Stimulated activated CD8-positive, alpha-beta memory T cell treated with anti-CD3 and anti-CD28 coated beads, Interleukin-7, amount 100 ng/mL, for 1 hour (primary cell): ENCODE measurements at places on chromosomes 3 and 15.

DNA sequence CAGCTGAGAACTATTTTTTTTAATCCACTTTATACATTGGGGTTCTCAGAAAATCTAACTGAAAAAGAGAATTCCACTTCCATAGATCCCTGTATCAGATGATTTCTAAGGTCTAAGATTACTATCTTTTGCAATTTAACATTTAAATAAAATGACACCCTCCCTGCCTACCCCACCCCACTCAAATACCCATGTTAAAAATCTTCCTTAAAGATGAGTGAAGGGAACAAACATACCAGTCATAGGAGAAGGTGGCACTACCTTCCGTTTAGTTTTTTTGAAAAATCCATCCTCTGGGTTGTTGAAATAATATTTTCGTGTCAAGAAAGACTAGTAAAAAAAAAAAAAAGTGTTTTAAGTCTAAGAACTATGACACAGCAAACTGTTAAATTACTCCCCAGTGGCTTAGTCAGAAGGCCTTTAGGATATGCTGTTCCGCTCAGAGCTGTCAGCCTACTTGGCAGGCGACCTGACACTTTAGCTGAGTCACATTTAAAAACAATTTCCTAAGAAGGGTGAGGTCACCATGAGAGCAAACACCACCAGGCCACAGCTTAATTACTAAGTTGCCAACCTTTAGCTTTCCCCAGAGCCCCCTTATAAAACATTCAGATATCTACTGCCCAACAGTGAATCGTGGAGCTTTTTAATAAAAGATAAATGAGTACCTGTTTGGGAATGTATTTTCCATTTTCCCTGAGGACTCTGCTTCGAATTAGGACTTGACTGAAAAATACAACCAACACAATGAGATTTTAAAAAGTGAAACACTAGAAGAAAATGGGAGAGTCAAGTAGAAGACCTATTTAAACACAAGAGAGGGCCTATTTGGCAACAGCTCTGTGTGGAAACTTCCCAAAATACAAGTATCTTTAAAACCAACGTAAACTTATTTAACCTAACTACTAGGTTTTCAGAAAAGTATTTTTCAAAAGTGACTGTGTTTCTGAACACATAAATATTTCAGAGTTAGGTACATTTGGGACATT, 9.6 kb downstream of the EMC3 start:
- no peak for DNase-seq

DNA sequence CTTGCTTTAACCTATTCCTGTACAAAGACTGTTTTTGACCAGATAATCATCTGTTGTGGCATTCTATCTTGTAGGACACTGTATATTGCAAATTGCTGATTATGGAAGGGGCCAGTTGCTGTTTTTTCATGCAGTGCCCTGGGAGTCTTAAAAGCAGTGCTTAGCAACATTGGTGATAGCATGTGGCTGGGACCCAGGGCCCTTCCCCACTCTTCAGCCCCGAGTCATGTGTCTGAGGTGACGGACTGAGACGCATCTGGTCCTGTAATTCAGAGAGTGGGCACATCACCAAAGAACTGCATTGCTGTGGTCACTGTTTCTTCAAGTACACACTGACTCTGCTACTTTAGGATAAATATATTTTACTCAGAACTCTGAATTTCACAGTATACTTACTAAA, 63.4 kb downstream of the SNRK start:
- no peak for DNase-seq

DNA sequence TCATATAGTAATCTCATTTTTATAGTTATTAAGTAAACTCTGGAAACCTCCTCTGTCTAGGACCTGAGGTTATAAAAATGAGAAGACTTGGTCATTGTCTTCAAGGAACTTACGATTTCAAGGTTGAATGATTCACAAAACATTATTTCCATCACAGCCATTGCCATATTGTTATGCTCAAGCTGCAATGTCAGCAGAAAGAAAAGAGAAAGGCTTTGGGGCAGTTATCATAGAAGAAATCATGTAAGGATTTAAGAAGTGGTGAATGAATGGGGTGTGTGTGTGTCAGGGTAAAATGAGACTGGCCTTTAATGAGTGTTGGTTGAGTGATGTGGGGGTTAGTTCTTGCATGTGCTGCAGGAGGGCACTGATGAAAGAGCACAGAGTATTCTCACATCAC, 346.8 kb downstream of the SQOR start:
- no peak for DNase-seq

DNA sequence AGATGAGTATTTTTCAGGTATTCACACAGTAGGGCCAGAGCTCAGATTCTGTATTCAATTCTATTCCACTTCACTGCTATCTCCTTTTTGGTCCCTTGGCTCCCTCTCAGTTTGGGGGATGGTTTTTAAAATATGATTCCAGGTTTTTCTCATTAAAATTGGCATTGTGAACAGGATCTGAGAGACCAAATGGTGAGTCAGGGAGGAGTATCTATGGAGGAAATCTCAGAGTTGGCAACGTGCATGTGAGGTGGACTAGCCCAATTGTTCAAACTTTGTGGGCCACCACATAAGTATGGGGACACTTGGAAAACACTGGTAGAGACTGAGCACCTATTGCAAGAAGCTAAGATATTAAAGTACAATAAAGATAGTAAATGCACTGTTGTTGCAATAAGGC, 53.9 kb upstream of the TTC14 start:
- DNase-seq: no peak

DNA sequence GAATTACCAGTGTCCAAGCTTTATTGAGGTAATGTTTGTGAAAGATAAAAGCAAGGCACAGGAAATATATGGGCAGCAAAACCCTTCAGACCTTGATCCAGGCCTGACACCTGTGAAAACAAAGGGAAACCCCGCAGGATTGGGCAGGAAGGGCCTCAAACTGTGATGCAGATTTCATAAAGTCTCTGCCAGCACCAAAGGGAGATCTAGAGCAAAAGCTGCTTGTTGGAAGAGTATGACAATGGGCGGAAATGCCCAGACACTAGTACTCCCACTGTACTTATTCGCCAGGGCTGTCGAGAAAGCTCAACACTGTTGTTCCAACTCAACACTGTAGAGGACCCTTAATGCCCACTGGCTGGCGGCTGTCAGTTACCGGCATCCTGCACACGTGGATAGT, 207.9 kb downstream of the CD47 start:
- no peak for DNase-seq

GRCh38 chr3:4833471-4833870, 145.8 kb upstream of the BHLHE40 start:
- DNase-seq: no peak

- DNase-seq: no peak
Observed at GRCh38 chr15:47506329-47507100, 210.8 kb upstream of the SEMA6D start.

DNA sequence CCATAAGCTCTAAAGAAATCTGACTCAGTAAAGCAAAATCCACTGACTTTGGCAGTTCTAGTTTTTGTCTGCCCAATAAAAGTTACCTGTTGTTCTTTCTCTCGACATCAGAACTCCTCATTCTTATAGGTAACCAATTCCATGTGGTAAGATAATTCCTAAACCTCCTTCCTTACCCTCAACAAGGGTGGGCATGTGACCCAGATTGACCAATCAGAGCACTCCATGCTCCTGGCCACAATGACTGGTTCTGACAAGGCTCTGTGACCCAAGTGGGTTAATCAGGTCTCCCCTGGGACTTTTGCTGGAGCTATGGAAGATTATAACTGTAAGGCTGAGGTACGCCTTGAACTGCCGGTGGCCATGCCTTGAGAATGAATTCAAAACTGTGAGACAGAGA, 31.7 kb downstream of the LINS1 start:
- DNase-seq: no peak

DNA sequence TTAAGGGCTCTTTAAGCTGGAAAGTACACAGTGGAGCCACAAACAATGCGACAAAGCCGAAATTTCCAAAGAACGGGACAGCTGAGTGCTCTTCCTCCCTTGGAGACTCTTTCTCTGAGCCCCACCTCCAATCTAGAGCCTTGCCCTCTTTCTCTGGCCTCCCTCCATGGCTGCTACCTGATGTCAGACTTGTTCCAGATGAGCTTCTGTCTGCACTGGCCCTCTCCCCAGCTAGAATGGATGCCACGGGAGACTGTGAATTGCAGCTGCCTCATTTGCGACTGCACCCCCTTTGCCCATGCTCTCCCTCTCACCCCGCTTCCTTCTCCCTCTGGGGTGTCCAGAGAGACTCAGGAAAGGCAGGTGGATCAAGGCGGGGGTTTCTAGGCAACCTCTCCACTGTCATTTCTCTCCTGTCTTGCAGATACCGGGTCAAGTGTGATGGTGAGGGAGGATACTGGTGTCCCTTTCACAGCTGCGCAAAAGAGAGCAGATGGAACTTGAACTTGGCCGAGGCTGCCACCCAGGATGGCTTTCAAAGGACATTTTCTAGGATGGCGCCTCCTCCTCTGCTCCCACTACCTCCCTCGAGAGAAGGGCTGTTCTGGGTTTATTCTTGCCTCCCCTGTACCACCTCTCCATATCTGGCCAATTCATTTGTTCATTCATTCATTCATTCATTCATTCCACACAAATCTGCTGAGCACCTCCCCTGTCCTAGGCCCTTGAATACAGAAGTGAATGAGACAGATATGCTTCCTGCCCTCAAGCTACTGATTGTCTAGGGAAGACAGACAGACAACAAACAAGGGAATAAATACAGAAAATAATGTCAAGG, 12.8 kb downstream of the ATP2B2 start:
- DNase-seq: no peak

- no peak for DNase-seq
Observed at GRCh38 chr3:31762097-31762764, 218.8 kb downstream of the OSBPL10 start.

DNA sequence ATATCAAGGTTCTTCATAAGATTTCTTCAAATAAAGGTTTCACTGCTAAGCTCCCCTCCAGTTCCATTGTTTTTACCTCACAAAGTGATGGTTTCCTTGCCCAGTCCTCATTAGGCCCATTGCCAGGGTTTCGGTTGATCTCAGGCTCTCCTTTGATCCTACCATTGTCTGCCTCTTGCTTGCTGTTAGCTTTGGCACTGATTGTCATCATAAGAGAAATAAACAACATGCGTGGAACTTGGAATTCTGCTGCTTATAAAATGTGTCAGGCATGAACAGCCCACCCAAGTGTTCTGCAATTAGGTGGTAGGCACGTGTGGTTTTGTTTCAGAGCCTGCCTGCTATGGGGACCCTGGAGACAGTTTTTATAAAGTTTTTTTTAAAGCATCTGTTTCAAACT, 107.6 kb upstream of the BFSP2 start:
- no peak for DNase-seq

DNA sequence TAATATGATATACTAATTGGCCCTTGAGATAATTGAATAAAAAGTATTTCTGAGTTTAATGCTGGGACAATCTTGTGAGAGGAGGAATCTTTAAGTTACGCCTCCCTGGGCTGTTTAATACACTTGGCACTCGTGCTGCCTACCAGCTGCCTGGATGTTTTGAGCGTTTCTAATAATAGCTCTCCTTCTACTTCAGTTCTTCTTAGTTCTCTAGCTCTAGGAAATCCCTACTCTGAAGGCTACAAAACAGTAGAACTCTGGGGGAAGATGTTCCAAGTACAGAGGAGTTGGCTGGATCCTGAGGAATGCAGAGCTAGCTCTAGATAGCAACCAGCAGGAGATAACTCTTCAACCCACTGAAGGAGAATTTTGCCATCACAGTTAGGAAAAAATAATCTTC, 3.5 kb downstream of the NAALADL2 start:
- DNase-seq: no peak

- DNase-seq: no peak
Observed at GRCh38 chr15:32099956-32100684, 69.8 kb downstream of the CHRNA7 start.

DNA sequence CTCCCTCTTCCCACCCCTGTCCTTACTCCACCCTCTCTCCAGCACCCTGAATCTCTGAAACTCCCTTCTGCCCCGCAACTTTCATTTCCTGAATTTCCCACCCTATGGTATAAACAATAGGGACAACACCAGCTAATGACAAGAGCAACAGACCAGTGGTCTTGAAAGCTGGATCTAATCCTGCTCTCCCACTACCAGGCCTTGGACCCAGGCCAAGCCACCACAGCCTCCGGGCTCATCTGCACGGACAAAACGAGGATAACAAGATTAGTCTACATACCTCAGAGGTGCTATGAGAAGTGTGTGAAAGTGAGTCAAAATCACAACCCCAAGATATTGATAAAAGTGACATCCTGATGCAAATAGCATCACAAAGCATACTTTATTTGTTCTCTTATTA, 128.6 kb downstream of the ERC2 start:
- DNase-seq: no peak

- no peak for DNase-seq
Observed at GRCh38 chr3:171092467-171092911, 66.0 kb upstream of the SLC2A2 start.

DNA sequence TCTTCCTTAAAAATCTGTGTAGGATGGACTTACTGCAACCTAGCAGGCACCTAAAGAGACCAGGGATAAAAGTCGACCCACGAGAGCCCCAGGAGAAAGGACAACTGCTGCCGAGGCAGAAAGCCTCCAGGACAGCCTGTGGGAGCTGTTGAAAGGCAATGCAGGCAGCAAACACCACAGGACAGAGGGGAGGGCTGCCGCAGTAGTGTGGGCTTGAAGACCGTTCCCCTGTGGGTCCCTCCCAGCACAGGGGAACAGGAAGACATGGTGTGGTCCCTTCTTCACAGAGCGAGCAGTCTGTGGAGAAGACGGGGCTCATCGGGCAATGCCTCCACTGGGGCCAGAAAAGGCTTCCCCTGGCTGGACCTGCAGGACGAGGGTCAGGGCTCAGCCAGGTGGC, 58.5 kb upstream of the GATA2 start:
- DNase-seq: no peak

DNA sequence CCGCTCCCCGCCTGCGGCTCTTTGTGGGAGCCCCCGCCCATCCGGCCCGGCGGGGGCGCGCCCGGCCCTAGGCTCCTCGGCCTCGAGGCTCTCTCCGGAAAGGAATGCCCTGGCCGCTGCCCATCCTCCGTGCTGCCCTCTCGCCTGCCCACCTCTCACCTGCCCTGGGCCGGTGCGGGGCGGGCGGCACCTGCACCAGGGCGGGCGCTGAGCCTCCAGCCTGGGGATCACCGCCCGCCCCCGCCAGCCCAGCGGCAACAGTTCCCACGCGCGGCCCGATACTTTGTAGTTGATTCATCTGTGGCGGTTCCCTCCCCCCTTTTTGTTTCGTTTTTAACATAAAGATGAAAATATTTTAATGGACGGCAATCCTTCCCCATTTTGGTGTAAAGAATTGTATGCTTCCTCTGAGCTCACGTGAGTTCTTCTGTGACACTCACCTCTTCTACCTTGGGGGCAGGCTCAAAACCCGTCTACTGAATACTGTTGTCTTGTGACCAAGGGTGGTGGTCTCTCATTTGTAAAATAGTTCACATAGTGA, 1.9 kb downstream of the KLF13 start:
- no peak for DNase-seq
